ENCODE measurements at places on chromosomes 6 and 20.

DNA sequence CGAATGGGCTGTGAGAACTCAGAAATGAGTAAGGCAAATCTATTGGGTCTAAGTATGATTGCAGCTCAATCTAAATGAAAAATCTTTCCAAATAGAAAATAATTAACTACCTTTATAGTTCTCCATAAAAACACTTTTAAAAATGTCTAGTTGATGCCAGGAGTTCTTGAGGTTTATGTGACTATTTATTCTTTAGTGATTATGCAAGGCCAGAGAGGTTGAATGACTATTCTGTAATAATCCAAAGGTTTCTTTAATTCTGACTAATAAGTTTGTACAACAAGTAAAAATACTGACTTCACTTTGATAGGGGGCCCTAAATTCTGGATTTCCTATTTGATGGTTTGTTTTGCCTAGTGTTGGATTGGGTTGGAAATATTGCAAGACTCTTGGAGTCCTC, 461.2 kb downstream of the EPM2A start:
- no peaks in the 10 kb centered on the region for H3K36me3 ChIP-seq
- H3K4me1 ChIP-seq = no peaks in the 10 kb centered on the region
- H3K27me3 ChIP-seq = no peaks in the 10 kb centered on the region
- no peak overlapping the region for H3K4me3 ChIP-seq
- DNase-seq = no peak

DNA sequence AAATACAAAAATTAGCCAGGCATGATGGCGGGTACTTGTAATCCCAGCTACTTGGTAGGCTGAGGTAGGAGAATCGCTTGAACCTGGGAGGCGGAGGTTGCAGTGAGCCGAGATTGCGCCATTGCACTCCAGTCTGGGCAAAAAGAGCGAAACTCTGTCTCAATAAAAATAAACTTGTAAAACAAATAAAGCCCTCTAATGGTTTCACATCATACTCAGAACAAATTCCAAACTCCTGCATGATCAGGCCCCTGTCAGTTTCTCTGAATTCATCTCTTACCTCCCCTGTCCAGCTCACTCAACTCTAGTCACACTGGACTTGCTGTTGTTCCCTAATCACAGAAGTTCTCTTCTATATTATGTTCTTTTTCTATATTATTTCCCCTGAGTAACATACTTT, 43.1 kb upstream of the SGK1 start:
- H3K27me3 ChIP-seq = no peaks in the 10 kb centered on the region
- no peak overlapping the region for H3K4me3 ChIP-seq
- H3K36me3 ChIP-seq = no peaks in the 10 kb centered on the region
- DNase-seq = no peak
- no peak overlapping the region for H3K27ac ChIP-seq

DNA sequence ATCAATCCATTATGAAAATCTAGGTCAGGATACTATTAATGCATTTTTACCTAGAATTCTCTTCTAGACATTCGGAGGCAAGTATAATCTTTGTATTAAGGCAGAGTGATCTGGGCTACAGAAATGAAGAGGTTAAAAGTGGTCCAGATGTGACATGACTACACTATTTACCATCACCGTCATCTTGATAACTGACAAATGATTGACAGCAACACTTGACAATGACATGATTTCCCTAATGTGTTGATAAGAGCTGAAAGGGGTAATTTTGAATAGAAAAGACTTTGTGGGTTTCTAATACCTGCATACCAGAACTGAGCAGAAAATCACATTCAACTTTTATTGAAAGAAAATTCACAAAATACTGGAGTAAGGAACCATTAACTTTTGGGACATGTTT, 718.9 kb upstream of the MAP3K7 start:
- H3K4me1 ChIP-seq = no peaks in the 10 kb centered on the region
- H3K27ac ChIP-seq = no peak overlapping the region
- no peak for DNase-seq
- H3K27me3 ChIP-seq = no peaks in the 10 kb centered on the region

DNA sequence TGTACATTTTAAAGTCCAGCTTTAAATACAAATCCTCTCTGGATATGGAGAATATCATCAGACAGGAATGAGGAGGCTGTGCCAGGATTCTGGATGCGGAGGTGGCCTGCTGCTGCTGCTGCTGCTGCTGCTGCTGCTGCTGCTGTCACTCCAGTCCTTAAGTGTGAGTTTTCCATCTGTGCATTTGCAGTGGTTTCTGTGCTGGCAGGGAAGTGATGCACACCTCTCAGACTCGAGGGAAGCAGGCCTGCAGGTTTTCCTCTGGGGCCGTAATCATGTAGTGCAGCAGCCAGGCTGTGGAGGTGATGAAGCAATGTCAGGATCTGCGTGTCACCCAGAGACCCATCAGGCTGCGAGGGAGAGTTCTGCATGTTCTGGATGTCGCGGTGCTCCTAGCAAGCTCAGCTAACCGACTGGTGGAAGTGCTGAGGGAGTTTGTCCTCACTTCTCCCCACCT, 32.0 kb downstream of the CFAP61 start:
- no peaks in the 10 kb centered on the region for H3K36me3 ChIP-seq
- no peak for DNase-seq
- H3K4me3 ChIP-seq = no peak overlapping the region

DNA sequence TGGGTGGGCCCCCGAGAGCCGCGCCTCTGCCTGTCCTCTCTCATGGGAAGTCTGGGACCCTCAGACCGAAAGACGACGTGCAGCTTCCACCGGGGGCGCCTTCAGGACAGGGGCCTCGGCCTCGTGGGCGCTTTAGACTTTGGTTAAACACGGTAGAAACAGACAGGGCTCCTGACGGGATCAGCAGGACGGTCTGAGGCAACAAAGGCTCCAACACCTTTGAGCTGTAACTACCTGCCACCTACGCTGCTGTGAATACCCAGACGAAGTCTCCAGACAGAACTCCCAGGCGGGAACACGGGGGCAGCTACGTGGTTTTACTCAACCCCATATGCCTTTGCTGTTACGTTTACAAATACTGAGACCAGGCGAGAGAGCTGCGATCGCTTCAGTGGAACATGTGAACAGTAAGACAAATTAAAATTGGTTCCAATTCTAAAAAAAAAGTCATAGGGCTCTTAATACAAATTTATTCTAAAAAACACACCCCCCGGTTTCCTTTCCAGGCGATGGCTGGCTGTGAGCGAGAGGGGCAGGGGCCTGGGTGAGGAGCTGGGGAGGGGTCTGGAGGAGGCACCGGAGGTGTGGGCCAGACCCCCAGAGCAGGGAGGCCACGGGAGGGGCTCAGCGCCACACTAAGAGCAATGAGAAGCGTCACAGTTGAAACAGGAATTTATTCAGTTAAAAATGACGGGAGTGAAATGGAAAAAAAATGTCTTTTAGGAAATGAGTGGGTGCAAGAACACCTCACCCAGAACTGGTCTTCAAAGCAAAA, 453.2 kb downstream of the QKI start:
- H3K27ac ChIP-seq = no peak overlapping the region
- H3K4me3 ChIP-seq = no peak overlapping the region
- H3K36me3 ChIP-seq = no peaks in the 10 kb centered on the region
- H3K27me3 ChIP-seq = no peaks in the 10 kb centered on the region
- DNase-seq = no peak

GRCh38 chr6:149895048-149895590, 2.8 kb downstream of the RAET1E start:
- H3K36me3 ChIP-seq = no peaks in the 10 kb centered on the region
- no peak overlapping the region for H3K4me3 ChIP-seq
- H3K27me3 ChIP-seq = no peaks in the 10 kb centered on the region
- peak overlapping the region; percentile 72 for H3K27ac ChIP-seq
- no peaks in the 10 kb centered on the region for H3K4me1 ChIP-seq

GRCh38 chr6:38154731-38155130, 335.2 kb downstream of the ZFAND3 start:
- H3K36me3 ChIP-seq = no peaks in the 10 kb centered on the region
- no peaks in the 10 kb centered on the region for H3K27me3 ChIP-seq
- no peak overlapping the region for H3K27ac ChIP-seq

- no peak overlapping the region for H3K4me3 ChIP-seq
- no peaks in the 10 kb centered on the region for H3K36me3 ChIP-seq
- no peak overlapping the region for H3K27ac ChIP-seq
- H3K27me3 ChIP-seq = no peaks in the 10 kb centered on the region
Observed at GRCh38 chr6:82078286-82078908, 169.1 kb downstream of the IBTK start.

- no peaks in the 10 kb centered on the region for H3K36me3 ChIP-seq
- no peak overlapping the region for H3K4me3 ChIP-seq
- H3K4me1 ChIP-seq = no peaks in the 10 kb centered on the region
- no peak for DNase-seq
- no peaks in the 10 kb centered on the region for H3K27me3 ChIP-seq
- peak overlapping the region; percentile 97 for H3K27ac ChIP-seq
Observed at GRCh38 chr6:29941016-29941415, 1.3 kb upstream of the HLA-A start.

- H3K4me1 ChIP-seq = no peaks in the 10 kb centered on the region
- no peaks in the 10 kb centered on the region for H3K36me3 ChIP-seq
- no peak overlapping the region for H3K4me3 ChIP-seq
- H3K27me3 ChIP-seq = no peaks in the 10 kb centered on the region
- no peak for DNase-seq
Observed at GRCh38 chr20:59692139-59692538, 87.8 kb downstream of the PHACTR3 start.

DNA sequence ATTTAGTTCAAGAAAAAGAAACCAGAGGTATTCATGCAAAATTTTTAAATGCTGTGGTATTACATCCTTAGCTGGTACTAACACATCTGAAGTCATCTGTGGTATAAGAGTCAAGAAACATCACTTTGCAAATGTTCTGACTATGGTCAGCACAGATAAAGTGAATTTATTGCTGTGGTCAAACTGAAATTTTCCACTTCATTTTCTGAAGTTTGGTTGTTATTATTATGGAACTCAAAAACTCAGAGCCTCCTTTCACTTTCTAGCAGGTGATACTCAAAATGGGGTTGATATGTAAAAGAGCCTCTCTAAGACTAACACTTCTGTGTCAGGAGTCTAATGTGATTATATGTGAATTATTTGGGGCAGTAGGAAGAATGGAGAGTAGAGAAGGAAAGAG, 257.8 kb downstream of the RNGTT start:
- H3K4me3 ChIP-seq = no peak overlapping the region
- H3K36me3 ChIP-seq = no peaks in the 10 kb centered on the region
- DNase-seq = no peak
- no peaks in the 10 kb centered on the region for H3K27me3 ChIP-seq

DNA sequence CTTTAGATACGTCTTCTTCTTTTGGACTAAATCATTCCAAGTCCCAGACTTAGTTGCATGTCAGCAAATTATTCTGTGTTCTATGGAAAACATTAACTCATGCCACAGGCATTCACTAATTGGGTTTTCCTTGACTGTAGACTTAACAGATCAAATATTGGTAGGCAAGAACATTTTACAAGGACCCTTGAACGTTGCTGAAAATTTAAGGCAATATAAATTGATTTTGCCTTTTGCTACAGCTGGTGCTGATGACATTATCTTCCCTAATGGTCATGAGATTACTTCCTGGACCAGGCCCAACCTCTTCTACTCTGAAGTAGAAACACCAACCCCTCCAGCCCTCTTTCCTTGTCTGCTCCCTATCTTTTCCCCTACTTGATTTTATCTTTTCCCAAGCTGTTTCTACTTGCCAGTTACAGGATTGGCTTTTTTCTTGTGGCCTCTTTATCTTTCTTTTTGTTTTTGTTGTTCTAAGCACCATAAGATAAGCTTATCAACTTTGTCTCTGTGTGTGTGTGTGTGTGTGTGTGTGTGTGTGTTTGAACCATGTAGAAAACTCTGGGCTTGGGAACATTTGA, 514.0 kb upstream of the SOX4 start:
- no peaks in the 10 kb centered on the region for H3K27me3 ChIP-seq
- no peak overlapping the region for H3K4me3 ChIP-seq
- no peaks in the 10 kb centered on the region for H3K36me3 ChIP-seq
- no peaks in the 10 kb centered on the region for H3K4me1 ChIP-seq

DNA sequence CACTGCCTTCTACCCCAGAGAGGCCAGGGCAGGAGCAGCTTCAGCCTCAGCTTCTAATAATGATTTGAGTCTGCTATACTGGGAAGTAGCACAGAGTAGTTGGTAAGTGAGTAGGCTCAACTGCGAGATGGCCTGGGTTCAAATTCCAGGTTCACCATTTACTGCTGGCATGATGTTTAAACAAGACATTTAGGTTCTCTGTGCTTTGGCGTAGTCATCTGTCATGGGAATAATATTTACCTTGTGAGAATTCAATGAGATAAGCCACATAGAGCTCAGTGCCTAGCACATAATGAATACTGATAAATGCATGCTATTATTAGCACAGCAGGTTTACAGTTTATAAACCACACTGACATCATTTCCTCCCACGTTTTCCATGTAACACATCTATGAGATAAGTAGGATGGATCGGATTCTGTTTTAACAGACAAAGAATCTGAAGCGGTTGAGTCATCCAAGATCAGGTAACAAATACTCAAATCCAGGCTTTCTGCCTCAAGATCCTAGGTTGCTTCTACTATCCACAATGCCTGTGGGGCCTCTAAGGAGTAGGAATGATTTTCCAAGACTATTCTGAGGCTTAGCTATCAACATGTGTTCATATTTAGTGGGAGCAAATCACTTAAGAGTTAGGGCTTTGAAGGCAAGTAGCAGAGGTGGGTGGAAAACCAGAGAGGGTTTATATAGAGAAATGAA, 72.9 kb upstream of the DTNBP1 start:
- H3K27ac ChIP-seq = no peak overlapping the region
- no peak overlapping the region for H3K4me3 ChIP-seq
- no peaks in the 10 kb centered on the region for H3K27me3 ChIP-seq
- no peaks in the 10 kb centered on the region for H3K36me3 ChIP-seq
- DNase-seq = no peak

- no peaks in the 10 kb centered on the region for H3K4me1 ChIP-seq
- peak overlapping the region; percentile 28 for H3K27ac ChIP-seq
- no peaks in the 10 kb centered on the region for H3K36me3 ChIP-seq
Observed at GRCh38 chr20:10565922-10566897, 107.6 kb downstream of the JAG1 start.

GRCh38 chr6:35668744-35669450, 19.8 kb downstream of the FKBP5 start:
- no peak overlapping the region for H3K27ac ChIP-seq
- H3K4me3 ChIP-seq = no peak overlapping the region
- H3K4me1 ChIP-seq = no peaks in the 10 kb centered on the region
- H3K36me3 ChIP-seq = no peaks in the 10 kb centered on the region
- DNase-seq = no peak

DNA sequence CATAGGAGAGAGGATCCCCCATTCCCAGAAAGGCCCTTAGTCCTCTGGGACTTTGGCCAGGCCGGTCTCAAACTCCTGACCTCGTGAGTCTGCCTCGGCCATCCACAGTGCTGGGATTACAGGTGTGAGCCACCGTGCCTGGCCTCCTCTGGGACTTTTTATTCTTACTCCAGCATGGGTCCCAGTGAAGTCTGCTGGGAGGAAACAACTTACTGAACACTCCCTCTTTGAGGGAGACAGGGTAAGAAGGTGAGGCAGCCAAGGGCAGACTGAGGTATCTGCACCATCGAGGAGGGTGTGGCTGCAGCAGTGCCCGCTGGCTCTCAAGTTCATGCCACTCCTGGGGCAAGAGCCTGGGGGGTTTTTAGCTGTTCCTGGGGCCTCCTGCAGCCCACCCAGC, 2.4 kb downstream of the BAK1 start:
- H3K4me1 ChIP-seq = peaks cover 5% of the 10 kb centered on the region
- no peak for DNase-seq
- H3K36me3 ChIP-seq = no peaks in the 10 kb centered on the region
- no peak overlapping the region for H3K27ac ChIP-seq

Data from uterus (tissue), 4 donors.